ENCODE measurements at places on chromosomes 12 and 14.

DNA sequence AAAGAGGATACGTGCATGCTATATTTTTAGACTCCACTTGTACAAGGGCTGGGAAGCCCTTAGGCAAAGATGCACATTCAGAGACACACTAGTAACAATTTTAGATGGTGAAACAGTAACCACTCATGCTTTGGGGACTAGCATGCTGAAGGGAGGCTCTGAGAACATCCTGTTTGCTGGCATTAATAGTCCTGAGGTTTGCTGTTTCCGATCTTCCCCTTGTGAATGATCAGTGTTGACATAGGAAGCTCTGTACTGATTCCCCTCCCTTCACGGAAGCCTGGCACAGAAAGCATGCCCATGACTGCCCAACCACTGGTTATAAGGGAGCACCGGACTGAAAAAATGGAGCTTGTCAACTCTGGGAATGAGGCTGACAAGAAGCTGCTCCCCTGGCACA is 164.6 kb downstream of the GCH1 start:
- DNase-seq = no peak

- DNase-seq = no peak
Observed at GRCh38 chr14:100546051-100546443, 41.2 kb downstream of the BEGAIN start.

DNA sequence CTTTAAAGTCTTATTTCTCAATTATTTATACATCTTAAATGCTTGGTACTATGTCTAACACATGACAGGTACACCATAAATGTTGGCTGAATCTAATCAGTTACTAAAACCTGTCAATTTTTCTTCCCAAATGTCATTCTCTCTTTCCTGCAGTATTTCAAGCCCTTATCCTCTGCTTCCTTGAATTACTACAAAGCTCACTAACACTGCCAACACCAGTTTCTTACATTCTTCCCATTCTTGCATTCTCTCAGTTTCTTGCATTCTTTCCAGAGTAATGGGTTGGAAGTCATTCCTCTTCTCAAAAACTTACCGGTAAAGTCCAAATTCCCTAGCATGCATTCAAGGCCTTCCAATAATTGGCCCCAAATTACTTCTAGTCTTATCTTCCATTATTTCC is 9.6 kb upstream of the SMARCC2 start:
- DNase-seq = no peak

- DNase-seq = no peak
Observed at GRCh38 chr12:52699960-52700359, 3.4 kb downstream of the KRT77 start.

GRCh38 chr14:92726135-92726932 is 22.1 kb downstream of the LGMN start:
- no peak for DNase-seq

DNA sequence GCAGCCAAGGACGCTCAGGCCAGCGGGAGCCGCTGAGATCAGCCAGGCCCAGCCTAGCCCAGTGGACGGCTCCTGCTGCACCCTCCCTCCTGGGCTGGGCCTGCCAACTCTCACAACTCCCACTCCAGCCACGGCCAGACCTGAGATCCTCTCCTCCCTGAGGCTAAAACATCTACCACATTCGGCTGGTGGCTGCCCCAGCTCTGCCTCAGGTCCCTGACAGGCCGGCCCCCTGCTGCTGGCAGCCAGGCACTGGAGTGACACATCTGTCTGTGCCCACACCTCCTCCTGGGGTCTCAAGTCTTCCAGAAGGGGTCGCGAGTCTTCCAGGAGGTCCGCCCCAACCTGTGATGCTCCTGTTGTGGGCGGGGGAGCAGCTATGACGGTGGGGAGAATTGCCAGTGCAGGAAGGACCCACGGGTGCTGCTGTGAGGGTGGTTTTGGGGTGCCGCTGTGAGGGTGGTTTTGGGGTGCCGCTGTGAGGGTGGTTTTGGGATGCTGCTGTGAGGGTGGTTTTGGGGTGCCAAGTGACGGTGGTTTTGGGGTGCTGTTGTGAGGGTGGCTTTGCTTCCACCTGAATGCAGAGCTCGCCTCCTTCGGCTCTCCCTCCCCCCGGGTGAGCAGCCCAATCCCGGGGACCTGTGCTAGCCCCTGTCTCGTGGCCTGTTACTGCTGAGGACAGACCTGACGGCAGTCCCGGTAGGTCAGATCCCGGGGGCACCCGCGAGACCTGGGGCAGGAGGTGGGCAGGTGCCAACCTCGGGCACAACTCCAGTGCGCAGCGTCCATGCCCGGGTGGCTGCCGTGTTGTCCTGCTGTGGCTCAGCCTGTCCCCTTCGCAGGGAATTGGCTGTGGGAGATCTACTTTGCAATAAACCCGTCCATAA is 27.5 kb upstream of the C14orf180 start:
- DNase-seq = no peak

- no peak for DNase-seq
Observed at GRCh38 chr12:180445-180844, 33.5 kb downstream of the SLC6A12 start.

DNA sequence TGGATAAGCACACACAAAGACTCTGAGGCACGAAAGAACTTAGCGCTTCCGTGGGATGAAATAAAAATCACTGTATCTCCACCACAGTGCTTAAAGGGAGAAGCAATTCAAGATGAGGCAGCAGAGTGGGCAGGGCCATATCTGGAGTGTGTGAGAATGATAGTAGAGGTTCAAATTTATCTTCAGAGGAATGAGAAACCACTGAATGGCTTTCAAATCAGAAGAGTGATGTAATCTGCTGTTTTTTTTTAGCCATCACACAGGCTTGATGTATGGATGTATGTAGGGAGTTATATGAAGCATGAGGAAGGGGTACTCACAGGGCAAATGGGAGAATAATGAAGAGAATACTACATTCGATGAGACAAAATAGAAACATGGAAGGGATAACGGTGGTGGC is 24.1 kb downstream of the MDGA2 start:
- DNase-seq = no peak

- DNase-seq = no peak
Observed at GRCh38 chr12:18923721-18924120, 185.8 kb downstream of the CAPZA3 start.

GRCh38 chr14:51828017-51828797 is 32.2 kb upstream of the GNG2 start:
- DNase-seq = peak; percentile 4

DNA sequence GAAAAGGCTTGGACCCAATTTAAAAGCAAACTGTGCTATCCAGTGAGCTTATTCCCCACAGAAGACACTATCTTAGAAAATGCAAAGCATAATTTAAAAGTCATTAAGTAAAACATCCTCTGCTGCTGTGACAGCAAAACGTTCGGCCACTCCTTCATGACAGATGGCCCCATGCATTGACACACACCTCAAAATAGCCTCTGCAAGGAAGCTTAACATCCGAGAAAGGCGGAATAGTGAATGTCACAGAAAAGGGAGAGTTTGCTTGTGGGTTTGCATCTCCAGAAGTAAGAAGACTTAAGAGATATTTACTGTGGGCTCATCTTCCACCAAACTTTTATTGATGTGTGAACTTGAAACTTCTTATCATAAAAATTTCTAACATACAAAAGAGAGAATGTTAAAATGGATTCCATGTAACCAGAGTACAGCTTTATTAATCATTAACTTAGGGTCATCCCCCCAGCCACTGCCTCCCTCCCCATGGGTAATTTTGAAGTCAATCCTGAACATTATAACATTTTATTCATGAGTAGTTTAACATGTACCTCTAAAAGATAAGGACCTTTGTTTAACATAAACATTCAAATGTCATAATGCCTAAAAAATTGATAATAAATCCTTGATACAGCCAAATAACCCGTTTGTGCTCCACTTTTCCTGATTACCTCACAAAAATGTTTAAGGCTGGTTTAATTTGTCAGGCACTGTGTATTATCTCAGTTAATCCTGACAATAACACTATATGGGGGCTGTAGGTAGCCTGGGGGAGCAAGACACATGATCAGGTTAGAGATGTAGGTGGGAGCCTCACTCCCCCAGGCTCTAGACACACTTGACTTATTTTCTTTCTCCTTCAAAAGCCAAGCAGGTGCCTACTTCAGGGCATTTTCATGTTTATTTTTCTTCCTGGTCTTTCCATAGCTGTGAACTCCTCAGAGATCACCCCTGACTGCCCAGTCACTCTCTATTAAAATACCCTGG is 119.7 kb upstream of the TMCC3 start:
- DNase-seq = no peak

- DNase-seq = no peak
Observed at GRCh38 chr12:102503056-102503681, 22.8 kb upstream of the IGF1 start.

- no peak for DNase-seq
Observed at GRCh38 chr14:73248108-73248868, 11.0 kb downstream of the PAPLN start.

DNA sequence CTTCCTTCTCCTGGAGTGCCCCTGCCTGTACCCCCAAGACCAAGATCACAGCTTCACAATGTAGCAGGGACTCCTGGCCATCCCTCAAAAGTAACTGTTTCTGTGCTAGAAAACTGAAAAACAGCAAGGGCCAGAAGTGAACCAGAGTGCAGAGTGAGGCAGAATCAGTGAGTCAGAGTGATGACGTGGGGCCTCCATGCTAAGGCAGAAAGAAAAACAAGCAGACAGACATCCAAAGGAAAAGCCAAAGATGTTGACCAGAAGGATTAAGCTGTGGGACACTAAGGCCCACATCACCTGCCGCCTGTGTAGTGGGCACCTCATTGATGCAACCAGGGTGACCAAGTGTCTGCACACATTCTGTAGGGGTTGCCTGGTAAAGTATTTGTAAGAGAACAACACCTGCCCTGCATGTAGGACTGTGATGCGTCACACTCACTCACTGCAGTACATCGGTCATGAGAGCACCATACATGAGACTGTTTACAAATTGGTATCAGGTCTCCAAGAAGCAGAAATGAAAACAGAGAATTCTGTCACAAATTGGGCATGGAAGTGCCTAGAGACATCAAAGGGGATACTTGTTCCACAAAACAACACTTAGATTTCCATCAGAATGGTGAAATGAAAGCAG is 51.2 kb downstream of the ARMH4 start:
- DNase-seq = no peak

DNA sequence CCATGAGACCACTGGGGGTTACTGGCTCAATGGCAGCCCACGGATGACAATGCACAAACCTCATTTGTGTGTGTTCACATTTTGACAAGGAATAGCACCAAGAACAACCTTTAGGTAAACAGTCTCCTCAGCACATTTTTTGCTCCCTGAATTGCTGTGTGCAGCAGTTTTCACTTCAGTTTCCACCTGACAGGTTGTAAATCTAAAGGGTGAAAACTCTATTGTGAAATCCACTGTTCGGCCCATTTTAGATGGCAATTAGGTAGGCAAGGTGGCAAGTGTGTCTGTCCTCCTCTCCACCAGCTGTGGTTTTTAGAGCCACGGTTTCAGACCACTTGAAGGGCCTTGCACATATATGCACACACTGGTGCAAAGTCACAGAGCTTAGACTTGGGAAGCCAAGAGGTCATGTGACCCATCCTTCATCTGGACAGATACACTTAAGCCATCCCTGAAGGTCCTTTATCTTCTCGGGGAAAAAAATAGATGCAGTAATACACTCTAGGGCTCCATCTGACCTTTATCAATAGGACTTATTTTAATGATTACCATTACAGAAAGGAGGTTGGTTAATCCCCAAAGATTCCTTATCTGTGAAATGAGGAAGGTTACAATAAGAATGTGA is 23.2 kb downstream of the HAL start:
- no peak for DNase-seq

DNA sequence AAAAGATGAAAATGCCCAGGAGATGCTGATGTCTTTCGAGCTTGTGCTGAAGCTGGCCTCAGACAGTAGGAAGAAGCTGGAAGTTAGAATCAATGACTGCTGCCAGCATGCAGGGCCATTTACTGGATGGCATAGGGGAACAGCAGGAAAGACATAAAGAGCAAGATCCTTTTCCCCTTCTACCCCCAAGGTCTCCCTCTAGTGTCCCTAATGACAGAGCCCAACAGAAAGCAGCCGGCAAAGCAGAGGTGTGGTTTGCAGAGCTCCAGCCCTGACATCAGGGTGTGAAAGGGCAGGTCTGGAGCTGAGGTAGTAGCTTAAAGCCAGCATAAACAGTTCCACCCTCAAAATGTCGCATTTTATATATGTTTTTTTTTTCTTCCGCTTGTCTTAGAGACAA is 1560.7 kb upstream of the TMEM132C start:
- no peak for DNase-seq

GRCh38 chr12:21780786-21781185 is 6.3 kb upstream of the KCNJ8 start:
- DNase-seq = no peak

GRCh38 chr14:89296281-89296745 is 120.7 kb downstream of the FOXN3 start:
- no peak for DNase-seq

DNA sequence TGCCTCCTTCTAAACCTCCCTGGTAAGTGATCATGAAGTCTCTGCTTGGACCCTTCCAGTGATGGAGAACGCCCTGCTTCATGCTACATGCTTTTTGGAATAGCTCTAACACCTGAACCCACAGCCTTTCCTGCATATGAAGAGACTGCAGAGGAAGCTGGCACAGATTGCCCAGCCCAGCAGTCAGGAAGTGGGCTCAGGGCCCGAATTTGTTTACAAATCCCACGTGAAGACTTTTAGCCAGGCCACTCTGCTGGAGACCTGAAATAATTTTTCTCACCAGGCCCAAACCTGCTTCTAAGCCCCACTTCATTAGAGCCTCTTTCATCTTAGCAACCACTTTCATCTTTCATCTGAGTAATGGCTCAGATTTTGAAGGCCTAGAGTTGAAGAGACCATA is 22.9 kb downstream of the RTN1 start:
- DNase-seq = no peak

DNA sequence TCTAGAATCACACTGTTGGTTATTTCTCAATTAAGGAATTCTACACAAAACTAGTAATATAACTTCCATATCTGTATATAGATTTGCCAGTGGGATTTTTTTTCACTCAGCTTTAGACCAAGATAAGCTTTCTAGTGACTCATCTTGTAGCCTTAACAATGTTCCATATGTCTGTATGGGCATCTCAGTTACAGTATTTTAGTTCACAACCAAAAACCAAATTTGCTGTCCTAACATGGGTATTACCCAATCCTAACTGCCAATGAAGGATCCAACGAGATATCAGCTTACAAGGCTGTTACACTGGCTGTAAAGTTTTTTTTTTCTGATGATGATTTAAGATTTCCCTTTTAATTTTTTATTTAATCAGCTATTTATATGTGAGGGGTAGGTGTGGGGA is 31.5 kb upstream of the KRR1 start:
- DNase-seq = no peak

DNA sequence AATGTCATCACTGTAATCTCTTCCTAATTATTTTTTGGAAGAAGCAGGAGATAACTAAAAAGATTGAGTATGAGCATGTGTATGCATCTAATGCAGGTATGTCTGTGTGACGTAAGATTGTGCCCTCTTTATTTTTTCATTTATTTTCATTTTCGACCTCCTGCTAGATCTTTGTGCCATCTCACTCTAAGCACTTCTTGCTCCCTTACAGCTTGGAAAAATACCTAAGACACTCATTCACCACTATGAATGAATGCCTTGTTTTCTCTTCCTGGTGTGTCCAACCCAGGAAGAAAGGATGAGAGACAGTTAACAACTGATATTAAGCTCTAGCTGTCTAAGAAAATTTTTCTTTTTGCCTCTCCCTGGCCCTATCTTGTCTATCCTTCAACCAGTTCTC is 76.8 kb upstream of the CISTR start:
- no peak for DNase-seq
